H9 (cell line): ENCODE measurements at places on chromosomes 3 and 15. TPM values are rescaled to one million over a fixed set of nuclear protein-coding genes. Genes with fewer than 3 reads are reported as not detected.

- no peak overlapping the region for H3K4me3 ChIP-seq
- H3K27ac ChIP-seq, result no peak overlapping the region
- H3K4me1 ChIP-seq, result no peaks in the 10 kb centered on the region
- H3K36me3 ChIP-seq, result no peaks in the 10 kb centered on the region
Observed at GRCh38 chr3:141811348-141811747, 48.1 kb downstream of the GRK7 start.

CHST14 gene
- 24.4 and 25.7 TPM in 2 replicates for total RNA-seq

DNA sequence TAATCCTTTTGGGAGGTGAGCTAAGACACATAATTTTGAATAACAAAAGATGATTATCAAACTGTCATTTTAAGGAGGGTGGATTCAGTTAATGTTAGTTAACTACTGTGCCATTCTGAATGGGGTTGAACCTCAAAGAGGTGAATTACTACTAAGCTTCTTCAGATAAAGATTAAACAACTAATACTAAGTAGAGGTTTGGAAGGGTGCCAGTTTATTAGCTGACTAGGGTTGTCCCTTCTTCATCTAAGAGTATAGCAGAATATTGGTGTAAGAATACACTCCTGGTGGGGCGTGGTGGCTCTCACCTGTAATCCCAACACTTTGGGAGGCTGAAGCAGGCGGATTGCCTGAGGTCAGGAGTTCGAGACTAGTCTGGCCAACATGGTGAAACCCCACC, 123.1 kb upstream of the LRRFIP2 start:
- H3K27ac ChIP-seq, result no peak overlapping the region
- peaks cover 3% of the 10 kb centered on the region for H3K4me1 ChIP-seq
- DNase-seq, result no peak
- no peak overlapping the region for H3K4me3 ChIP-seq

CYP1A2 gene
- total RNA-seq, result not detected in 2 replicates

GRCh38 chr3:142664311-142664710, 59.5 kb upstream of the TRPC1 start:
- H3K27ac ChIP-seq, result no peak overlapping the region
- H3K4me1 ChIP-seq, result no peaks in the 10 kb centered on the region
- no peaks in the 10 kb centered on the region for H3K27me3 ChIP-seq
- H3K4me3 ChIP-seq, result no peak overlapping the region
- DNase-seq, result no peak

CHRFAM7A gene
- total RNA-seq, result 2.4 and 4.3 TPM in 2 replicates

DNA sequence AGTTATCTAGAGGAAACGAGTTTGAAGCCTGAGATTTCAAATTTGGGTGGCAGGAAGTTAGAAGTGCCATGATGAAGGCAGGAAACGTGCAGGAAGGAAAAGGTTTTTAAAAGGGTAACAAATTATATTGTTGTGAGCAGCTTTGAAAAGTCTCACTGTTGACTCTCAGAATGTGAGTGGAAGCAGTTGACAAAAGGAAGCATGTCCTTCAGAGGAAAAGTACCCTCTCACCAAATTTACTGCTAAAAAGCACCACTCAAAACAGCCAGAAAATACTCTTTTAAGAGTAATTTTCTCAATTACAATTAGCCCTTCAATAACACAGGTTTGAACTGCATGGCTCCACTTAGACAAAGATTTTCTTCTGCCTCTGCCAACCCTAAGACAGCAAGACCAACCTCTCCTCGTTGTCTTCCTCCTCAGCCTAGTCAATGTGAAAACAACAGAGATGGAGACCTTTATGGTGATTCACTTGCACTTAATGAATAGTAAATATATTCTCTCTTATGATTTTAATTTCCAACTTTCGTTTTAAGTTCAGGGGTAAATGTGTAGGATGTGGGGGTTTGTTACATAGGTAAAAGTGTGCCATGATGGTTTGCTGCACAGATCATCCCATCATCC, 117.1 kb upstream of the LIPC start:
- DNase-seq, result no peak
- no peaks in the 10 kb centered on the region for H3K4me1 ChIP-seq
- no peak overlapping the region for H3K4me3 ChIP-seq

DNA sequence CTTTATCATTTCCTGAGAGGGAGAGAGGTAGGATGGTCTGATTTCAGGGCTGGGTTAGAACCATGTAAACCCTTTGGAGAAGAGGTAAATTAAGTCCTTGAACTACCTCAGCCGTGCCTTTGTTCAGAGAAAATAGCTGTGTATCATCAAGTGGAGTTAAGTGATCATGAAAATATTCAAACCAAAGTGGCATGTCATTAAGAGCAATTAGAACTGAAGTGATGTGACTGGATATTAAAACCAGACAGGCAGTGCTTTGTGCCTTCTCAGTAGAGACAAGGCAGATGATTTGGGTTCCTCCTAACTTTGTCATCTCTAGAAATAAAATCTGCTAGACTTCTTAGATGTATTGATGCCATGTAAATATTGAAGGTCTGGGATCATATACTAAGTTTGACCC, 171.5 kb downstream of the IL5RA start:
- H3K4me3 ChIP-seq, result no peak overlapping the region
- H3K27ac ChIP-seq, result no peak overlapping the region
- no peaks in the 10 kb centered on the region for H3K27me3 ChIP-seq
- no peak for DNase-seq

MOBP gene
- total RNA-seq, result 0.13 TPM in 1 of 2 replicates, not detected in the other

IL5RA gene
- not detected in 2 replicates for total RNA-seq

ATG3 gene
- total RNA-seq, result 59.3 and 60.7 TPM in 2 replicates

GRCh38 chr3:197908957-197909701, 40.9 kb upstream of the RPL35A start:
- no peak for DNase-seq
- H3K27ac ChIP-seq, result no peak overlapping the region
- no peak overlapping the region for H3K4me3 ChIP-seq
- H3K27me3 ChIP-seq, result no peaks in the 10 kb centered on the region
- no peaks in the 10 kb centered on the region for H3K36me3 ChIP-seq
- peaks cover 3% of the 10 kb centered on the region for H3K4me1 ChIP-seq

DNA sequence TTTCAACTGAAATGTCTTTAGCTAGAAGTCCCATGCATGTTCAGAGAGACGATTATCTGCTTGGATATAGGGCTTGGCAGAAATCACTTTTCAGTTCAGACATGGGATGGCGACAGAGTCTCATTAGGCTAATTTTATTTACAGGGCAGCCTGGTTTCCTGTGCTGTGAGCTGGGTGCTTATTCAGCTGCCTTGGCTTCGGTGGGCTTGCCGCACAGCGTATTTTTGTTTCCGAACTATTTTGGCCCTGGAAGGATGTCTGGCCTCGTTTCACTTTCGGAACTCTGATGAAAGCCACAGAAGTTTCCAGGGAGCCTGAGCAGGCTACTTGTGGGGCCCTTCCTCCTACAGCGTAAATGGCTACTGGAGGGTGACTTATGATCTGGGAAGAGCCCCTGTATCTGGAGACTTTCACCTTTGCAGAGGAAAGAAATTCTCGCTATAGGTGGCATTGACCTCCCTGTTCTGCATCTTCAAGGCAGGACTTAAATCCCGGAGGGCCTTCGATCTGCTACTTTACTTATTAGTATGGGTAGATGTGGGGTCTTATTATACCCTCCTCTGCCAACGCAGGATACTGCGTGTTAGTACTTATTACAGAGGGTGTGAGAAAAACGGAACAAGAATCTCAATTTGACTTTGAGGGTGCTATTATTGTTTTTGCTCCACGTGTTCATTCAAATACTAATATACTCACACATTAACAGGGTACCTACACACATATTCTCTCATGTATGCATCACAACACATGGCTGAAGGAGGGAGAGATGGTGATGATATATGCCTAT, 364.0 kb upstream of the RBMS3 start:
- H3K36me3 ChIP-seq, result no peaks in the 10 kb centered on the region
- no peaks in the 10 kb centered on the region for H3K4me1 ChIP-seq
- H3K4me3 ChIP-seq, result no peak overlapping the region
- H3K27ac ChIP-seq, result no peak overlapping the region
- DNase-seq, result peak; percentile 36

DNA sequence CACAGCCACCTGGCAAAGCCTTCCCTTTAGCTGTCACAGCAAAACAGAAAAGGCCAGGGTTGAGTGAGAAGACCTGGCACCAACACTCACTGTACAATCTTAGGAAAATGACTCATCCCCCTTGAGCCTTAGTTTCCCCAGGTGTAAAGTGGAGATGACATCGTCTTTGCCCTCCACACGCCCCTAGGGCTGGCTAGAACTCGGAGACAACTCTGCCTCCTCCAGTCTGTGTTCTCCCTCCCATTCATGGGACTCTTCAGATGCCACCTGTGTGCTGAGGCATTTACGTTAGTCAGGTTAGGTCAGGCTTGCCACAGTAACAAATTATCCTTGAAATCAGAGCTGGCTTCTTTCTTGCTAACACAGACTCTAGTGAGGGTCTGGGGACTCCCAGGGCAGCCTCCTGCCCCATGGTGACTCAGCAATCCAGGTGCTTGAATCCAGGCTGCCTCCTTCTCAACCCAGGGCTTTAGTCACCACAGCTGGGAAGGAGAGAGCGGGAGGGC, 252.6 kb downstream of the PLCL2 start:
- no peak overlapping the region for H3K4me3 ChIP-seq
- DNase-seq, result no peak
- no peaks in the 10 kb centered on the region for H3K27me3 ChIP-seq
- no peak overlapping the region for H3K27ac ChIP-seq
- H3K4me1 ChIP-seq, result no peaks in the 10 kb centered on the region; the same call in 1 of the 2 replicates

DNA sequence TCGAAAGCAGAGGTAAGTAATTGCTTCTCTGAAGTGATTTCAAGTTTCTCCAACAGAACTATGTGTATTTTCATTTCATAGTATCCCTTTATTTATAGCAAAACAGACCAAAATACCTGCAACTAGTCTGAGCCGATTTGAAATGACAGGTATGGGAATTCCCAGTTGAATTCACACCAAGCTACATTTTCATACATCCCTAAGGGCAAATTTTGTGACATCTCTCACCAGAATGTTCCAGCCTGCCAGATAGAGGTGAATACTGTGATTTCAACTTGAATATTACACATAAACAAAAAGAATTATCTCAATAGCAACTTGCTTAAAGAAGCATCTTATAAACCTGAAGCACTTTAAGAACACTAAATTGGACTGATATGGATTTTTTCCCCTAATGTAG, 235.7 kb downstream of the SLC9A9 start:
- no peak overlapping the region for H3K4me3 ChIP-seq
- no peaks in the 10 kb centered on the region for H3K4me1 ChIP-seq
- DNase-seq, result no peak
- H3K27ac ChIP-seq, result no peak overlapping the region
- no peaks in the 10 kb centered on the region for H3K27me3 ChIP-seq
- no peaks in the 10 kb centered on the region for H3K36me3 ChIP-seq

DNA sequence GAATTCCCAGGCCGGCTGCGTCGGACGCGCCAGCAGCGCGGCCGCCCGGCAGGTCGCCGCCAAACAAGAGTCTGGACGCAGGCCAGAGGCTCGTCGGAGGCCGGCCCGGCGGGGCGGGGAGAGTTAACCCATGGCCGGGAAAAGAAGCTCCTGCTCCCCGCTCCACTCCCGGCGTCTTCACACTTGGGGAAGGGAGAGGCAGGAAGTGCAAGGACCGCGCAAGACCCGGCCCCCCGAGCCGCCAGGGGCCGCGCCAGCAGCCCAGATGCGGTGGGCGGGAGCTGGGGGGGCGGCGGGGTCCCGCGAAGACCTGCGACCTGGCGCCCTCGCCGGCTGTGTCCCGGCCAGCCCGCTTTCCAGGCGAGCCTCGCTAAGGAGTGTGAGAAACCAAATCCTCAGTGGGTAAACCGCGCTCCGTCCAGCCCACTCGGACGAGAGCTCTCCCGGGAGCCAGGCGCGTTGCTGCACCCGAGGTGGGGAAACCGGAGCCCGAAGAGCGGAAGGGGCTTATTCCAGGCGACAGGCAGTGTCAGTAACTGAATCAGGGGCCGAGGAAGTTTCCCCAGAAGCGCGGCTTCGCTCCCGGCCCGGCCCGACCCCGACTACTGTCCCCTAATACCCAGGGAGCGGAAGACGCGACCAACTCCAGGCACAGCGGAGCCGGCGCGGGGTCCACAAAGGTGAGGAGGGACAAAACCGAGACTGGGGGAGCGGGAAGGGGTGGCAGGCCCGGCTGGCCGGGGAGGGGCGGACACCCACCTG, 721 bp downstream of the ADAMTS7 start:
- DNase-seq, result peak; percentile 45
- no peaks in the 10 kb centered on the region; the same call in 1 of the 2 replicates for H3K36me3 ChIP-seq
- peaks cover 3% of the 10 kb centered on the region; the same call in 1 of the 2 replicates for H3K4me1 ChIP-seq
- H3K27me3 ChIP-seq, result no peaks in the 10 kb centered on the region; the same call in 1 of the 2 replicates

GRCh38 chr3:58071480-58071971, 63.3 kb downstream of the FLNB start:
- H3K27ac ChIP-seq, result no peak overlapping the region
- no peak for DNase-seq
- H3K27me3 ChIP-seq, result no peaks in the 10 kb centered on the region
- H3K36me3 ChIP-seq, result no peaks in the 10 kb centered on the region
- H3K4me3 ChIP-seq, result no peak overlapping the region

GRCh38 chr15:27028858-27029477, 58.0 kb downstream of the GABRG3 start:
- H3K27me3 ChIP-seq, result no peaks in the 10 kb centered on the region
- no peak overlapping the region for H3K4me3 ChIP-seq
- H3K27ac ChIP-seq, result no peak overlapping the region
- no peaks in the 10 kb centered on the region; the same call in 1 of the 2 replicates for H3K4me1 ChIP-seq
- H3K36me3 ChIP-seq, result no peaks in the 10 kb centered on the region

DNA sequence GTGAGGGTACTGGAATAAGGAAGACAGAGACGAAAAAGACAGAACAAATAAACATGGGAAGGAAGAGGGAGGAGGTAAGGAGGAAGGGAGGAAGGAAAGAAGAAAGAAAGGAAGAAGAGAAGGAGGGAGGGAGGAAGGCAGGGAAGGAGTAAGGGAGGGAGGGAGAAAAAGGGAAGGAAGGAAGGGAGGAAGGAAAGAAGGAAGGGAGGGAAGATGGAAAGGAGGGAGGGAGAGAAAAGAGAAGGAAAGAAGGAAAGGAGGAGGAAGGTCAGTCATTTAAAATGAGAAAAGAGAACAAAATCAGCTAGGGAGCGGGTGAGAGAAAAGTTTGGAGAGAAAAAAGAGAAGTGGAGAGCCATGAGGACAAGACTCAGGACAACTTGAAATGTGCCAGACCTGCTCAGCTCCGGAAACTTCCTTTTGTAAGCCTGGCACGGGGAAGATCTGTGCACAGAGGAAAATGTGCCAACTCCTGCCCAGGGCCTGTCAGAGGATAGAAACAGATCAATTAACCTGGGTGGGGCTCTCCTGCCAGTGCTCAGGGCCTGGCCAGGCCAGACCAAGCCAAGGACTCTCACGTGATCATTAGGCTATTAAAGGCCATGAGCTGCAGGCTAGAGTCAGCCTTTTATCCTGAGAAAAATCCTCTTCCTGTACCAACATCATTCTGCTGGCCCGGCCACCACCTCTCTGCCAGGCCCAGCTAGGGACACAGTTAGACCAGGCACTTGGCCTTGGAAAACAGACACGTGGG, 50.1 kb upstream of the BCL6 start:
- no peak for DNase-seq
- H3K4me1 ChIP-seq, result no peaks in the 10 kb centered on the region
- H3K27ac ChIP-seq, result no peak overlapping the region
- H3K4me3 ChIP-seq, result no peak overlapping the region
- no peaks in the 10 kb centered on the region for H3K27me3 ChIP-seq

RTP4 gene
- total RNA-seq, result not detected in 2 replicates

DNA sequence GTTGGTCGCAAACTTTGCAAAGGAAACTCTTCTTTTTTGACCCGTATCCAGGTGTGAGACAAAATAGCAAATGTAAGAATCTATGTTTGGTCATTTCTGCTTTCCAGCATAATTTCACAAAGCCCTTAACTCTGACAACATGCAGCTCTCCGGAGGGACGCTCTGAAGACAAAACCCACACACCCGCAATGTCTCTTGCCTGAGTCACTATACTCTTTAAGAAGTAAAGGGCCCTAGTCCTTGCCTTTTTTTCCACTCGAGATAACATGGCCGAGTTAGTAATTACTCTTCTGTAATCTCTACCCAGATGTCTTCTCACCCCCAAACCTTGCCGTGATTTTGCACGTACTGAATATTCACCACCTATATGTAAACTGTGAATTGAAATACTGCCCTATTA, 115.7 kb upstream of the ADAMTS9 start:
- no peak for DNase-seq
- no peak overlapping the region for H3K4me3 ChIP-seq
- H3K27me3 ChIP-seq, result no peaks in the 10 kb centered on the region
- H3K4me1 ChIP-seq, result no peaks in the 10 kb centered on the region
